DMS153 (cell line): ENCODE measurements at places on chromosomes 7 and 10.

GRCh38 chr7:106609416-106609815, 51.5 kb downstream of the CCDC71L start:
- no peak for DNase-seq

DNA sequence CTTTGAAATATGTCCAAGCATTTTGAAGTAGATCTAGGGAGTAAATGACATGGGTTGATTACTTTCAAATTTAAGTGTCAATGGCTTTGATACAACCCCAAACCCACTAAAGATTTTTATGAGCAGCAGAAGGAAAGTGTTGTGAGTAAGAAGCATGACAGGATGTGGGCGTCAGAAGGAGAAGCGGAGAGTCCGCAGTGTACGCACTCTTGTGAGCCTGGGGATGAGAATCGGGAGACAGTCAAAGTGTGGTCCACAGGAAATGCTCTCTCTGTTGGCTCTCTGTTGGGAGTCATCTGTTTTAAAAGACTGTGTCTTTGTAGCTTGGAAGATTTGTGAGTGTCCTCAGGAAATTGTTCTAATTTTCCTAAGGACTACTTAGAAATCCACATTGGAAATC, 629.8 kb upstream of the ADARB2 start:
- no peak for DNase-seq

DNA sequence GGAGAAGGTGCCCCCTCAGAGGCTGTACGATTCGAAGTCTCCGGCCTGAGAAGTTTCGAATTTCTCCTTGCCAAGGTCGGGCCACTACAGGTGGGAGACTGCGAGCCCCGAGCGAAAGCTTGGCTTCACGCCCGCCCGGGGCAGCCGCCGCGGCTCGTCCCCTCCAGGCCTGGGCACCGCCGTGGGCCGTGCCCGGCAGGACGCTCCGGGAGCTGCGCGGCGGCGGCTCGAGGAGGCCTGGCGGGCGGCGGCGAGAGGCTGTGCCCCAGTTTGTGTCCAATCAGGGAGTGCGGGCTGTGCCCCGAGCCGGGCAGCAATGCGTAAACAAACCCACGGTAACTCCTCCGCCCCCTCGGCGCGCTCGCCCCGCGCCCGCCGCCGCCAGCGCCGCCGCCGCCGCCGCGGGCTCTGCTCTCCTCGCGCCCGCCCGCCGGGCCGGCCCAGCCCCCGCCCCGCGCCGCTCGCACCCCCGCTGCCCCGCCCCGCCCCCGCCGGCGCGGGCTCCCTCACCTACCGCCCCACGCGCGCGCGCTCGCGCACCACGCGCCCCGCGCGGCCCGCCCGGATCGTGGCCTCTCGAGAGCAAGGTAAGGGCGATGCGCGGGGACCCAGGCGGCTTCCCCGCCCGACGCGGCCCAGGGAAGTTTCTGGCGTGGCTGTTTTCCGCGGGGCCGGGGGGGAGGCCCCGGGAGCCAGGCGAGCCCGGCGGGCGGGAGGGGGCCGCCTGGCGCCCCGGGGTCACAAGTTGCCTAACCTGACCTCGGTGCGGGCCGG, 57.8 kb upstream of the PCGF5 start:
- DNase-seq: peak; percentile 32

GRCh38 chr7:117157241-117158209, 165.3 kb downstream of the WNT2 start:
- DNase-seq: no peak

GRCh38 chr10:28332726-28333125, 29.9 kb upstream of the MPP7 start:
- no peak for DNase-seq

- DNase-seq: no peak
These were observed 73.5 kb downstream of the MKI67 start for GRCh38 chr10:128052696-128053095.

DNA sequence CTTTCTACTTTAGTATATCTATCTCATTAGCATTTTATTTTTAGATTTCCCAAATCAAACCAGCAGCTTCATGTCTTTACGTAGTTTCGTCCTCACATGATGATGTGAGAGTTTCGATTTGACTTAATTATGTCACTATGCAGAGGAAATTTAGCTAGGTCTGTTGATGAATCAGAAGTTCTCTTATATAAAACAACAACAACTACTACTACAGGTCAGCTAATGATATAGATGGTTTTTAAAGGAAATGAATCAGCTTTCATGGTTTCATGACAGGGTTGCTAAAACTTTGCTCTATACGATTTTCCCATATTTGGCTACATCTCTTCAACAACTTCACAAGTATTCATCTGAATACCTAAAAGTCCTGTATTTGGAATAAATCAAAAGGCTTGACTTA, 28.6 kb downstream of the JAZF1 start:
- DNase-seq: no peak

DNA sequence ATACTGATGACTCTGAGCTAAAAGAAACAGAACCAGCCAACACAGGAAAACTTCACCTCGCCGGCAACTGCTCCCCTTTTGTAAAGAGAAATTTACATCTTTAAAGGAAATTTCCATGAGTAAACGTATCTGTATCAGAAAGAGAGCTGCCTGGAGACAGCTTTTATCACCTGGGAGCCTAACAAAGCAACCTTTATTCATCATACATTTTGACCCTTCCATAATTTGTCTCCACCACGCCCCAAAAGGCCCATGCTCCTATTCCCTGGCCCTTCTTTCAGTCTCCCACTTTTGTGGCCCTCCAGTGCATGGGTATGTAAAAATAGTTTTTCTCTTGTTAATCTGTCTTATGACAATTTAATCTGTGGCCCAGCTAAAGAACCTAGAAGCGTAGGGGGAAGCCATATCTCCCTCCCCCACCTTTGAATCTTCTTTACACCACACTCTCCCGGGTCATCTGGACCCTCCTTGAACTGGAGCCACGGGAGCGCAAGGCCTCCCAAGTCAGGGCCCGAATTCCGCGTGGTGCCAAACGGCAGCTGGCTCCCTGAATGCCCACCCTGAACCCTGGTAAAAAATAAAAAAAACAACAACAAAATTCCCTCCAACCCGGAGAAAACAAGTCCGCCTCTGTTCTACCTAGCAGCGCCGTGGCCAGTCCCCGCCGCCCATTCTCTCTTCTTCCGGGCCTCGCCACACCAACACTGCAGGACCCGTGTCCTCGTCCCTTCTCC, 15.4 kb upstream of the FKBP9 start:
- DNase-seq: peak; percentile 9

DNA sequence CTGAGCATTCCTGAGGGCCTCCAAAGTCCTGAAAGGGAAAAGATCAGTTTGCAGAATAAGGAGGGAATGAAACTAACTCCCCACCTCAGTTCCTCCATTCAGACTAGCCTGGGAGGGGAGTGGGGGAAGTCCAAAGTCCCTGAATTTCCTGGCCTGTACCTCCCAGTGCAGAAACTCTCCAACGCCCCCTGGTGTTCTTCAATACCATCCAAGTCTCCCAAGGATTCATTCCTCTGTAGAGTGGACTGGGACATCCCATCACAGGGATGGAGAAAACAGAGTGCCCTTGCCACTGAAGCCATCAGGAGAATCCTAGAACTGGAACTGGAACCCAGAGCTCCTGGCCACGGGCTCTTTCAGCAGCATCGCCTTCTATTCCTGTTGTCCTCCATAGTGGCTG, 1.6 kb upstream of the COL13A1 start:
- DNase-seq: no peak

DNA sequence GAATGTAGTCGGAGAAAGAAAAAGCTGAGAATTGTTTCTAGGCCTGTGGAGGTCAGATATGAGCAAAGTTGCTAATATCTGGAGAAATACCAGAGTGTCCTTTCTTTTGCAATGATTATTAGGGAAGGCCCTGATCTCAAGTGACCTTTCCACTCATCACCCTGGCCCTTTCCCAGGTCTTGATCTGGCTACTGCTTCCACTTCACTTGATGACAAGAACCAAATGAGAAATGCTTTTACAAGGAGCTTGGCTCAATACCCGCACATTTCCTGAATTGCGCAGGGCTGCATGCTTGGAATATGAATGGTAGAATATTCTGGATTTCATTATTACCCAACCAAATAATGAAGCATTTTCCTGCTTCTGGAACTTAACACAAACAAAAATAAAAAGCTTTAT, 104.6 kb downstream of the ITGB8 start:
- DNase-seq: no peak

DNA sequence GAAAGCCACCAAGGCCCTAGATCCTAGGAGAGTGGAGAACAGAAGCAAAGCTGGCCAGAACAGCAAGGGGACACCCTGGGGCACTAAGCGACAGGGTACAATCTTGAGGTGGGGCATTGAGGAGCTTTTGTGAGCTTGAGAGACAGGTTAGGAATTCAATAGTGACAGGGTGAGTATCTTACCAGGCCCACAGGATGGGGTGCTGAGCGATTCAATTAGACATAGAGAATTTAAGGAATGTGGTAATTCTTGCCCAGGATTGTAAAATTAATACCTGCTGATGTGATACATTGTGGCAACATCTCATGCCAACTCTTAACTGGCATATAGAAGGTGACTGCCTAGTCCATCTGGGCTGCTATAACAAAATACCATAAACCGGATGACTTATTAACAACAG, 14.0 kb downstream of the RBP3 start:
- DNase-seq: no peak

GRCh38 chr7:30505174-30505697, 607 bp upstream of the GGCT start:
- DNase-seq: no peak

DNA sequence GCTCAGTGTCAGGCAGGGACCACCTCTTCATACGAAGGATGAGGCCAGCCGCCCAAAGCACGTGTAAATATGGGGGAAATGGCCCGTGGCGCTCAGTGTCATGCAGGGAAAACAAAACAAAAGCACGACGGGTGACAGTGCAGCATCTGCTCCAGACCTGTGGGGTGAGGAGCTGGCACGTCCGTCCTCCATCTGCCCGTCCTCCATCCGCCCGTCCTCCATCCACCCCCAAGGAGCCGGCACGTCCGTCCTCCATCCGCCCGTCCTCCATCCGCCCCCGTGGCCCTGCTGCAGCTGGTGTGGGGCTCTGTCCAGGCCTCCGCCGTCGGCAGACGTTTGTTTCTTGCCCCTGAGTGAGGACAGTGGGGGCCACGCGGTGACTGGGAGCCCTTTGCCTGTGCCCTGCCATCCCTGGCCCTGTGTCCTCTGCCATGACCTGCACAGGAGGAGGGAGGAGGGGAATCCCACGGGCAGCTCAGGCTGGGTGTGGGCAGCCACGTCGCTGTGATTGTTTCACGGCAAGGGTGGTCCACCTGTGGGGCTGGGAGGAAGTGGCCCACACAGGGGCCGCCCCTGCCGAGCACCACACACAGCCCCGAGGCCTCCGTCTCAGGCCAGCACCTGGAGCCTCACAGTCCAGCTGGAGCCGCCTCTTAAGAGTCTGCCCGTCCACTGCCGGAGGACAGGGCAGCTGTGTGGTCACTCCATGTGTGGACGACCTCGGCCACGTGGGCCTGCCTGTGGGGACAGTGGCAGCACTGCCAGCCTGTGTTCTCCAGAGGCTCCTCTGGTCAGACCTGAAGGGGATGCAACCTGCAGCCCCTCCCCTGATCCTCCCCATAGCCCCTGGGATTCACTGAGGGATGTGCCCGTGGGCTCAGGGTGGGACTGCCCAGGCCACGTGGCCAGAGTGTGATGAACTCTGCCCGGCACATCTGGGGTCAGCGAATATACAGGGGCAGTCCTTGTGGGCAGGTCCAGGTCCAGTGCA, 38.2 kb upstream of the DPYSL4 start:
- no peak for DNase-seq

GRCh38 chr7:49771427-49772176, 1.8 kb upstream of the VWC2 start:
- no peak for DNase-seq

GRCh38 chr7:107981466-107981865, 21.5 kb downstream of the LAMB1 start:
- DNase-seq: no peak

- no peak for DNase-seq
These were observed 55.1 kb upstream of the ITGB8 start for GRCh38 chr7:20275637-20276036.

DNA sequence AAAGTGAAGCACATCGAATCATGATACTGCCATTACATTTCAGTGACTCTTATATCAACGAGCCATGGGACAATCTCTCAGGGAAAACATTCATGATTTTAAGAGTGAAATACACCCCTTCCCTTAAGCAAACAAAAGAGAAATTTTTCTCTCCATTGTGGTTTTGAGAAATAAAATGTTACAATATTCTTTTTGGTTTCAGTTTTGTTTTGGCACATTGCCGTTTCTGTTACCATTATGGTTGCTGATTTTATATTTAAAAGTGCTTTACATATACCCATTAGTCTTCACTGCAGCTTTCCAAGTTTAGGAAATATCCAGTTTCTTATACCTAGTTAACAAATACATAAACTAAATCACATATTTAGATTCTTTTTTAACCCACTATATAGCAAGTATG, 126.8 kb upstream of the SEM1 start:
- DNase-seq: no peak

DNA sequence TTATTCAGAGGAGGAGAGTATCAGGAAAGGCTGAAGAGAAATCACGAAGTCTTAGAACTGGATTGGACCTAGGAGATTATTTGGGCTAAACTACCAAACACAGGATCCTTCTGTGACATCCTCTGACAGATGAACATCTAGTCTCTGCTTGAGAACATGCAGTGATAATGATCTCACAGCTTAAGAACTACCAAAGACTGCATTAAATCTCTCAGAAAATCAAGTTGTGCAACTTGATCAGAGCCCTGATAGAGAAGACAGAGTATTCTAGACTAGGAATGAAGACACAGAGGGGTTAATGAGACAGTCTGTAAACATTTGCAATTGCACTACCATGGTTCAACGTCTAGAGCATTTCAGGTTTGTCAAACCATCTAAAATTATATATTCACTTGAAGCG, 37.1 kb upstream of the AGBL3 start:
- DNase-seq: no peak

- DNase-seq: no peak
These were observed 4.6 kb upstream of the LBX1 start for GRCh38 chr10:101233863-101234262.

GRCh38 chr10:130664526-130664925, 528.3 kb downstream of the GLRX3 start:
- DNase-seq: no peak

- DNase-seq: no peak
These were observed 60.1 kb upstream of the ADRB1 start for GRCh38 chr10:113983552-113983951.
